ENCODE measurements at places on chromosomes 4 and X.

- peak; percentile 10 for DNase-seq
Measured at GRCh38 chr4:19693936-19694570, 557.7 kb upstream of the SLIT2 start.

- no peak for DNase-seq
Measured at GRCh38 chr4:66294638-66295037, 624.3 kb upstream of the EPHA5 start.

- no peak for DNase-seq
Measured at GRCh38 chr4:74897386-74897785, 35.5 kb upstream of the PARM1 start.

DNA sequence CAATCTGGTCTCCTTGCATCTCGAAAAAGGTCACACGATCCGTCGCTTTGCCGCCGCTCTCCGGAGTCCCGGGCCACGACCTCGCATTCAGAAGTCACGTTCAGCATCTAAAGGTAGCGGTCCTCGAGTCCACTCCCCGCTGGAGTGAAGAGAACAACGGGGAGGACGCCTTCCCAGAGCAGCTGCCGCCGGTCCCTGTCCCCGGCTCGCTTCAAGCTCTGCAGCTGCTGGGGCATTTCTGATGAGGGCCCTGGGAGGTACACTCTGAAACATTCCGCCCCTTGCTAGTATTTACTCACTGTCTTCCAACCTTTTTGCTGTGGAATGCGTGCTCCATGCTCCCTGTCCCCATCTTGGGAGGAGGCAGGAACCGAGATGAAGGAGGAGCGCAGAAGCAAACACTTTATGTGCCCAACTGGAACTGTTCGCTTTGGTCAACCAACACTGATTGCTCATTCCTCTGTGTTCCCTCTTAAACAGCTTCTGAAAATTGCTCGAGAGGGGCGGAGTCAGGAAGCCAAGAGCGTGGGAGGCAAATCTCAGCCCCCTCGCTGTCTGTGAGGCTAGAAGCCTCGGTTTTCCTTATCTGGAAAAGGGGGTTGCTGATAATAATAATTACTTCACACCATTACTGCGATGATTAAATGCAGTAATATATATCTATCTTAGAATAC is 6.4 kb upstream of the VAMP7 start:
- DNase-seq: peak; percentile 5

DNA sequence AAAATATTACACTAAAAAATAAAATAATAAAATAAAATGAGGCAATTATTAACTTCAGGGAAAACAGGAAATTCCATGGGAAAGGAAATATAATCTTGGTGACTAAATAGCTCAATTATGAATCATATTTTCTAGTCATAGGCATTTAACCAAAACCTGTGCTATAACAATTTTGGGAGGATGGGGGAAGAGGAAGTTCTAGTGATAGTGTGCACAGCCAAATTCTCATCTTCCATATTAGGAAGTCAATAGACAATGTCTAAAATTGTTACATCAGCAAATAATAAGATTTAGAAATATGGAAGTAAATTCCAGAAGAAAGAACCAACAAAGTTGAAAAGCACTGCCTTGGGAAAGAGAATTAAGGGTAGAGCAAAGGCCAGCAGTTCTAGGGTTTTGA is 2.8 kb downstream of the AWAT2 start:
- peak; percentile 47 for DNase-seq

GRCh38 chrX:103818842-103819619 is 13.0 kb downstream of the RAB9B start:
- peak; percentile 21 for DNase-seq

DNA sequence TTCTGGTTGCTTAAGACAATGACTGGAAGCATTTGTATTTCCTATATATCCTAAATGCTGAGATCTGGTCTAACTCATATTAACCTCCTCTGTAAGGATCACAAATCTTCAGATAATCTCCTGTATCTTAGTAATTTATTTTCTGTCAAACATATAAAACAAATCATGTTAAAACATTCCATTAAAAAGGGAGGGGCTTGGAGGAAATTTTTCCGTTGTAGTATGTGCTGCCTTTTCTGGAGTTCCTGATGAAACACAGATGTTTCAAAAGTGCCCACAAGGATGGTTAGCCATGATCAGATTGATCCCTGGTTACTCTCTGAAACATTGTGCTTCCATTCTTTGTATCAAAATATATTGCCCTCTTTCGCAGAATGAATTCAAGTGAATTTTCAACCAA is 182.1 kb downstream of the TENM3 start:
- DNase-seq: no peak

DNA sequence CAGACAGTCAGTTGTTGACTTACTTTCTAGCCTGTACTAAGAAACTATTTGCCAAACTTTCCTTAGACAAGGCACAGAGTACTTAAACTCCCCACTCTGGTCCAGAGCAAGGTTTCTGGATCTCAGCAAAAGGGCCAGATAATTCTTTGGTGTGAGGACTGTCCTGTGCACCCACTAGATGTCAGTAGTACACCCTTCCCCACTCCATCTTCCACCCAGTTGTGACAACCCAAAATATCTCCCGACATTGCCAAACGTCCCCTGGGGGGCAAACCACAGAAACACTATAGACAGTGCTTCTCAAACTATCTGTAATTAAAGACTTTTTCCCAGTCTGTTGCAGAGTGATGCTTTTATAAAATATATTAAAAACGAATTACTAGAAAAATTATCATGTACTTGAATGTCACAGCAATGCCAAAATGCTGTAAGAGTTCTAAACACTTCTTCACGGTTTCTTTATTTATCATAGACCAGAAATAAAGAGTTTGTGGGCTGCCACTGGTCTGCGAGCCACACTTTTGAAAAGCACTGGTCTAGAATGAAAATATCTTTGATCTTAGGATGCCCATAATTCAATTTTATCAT is 203.5 kb downstream of the PRDM5 start:
- DNase-seq: peak; percentile 67

- DNase-seq: peak; percentile 29
Measured at GRCh38 chr4:99408346-99408745, 26.8 kb downstream of the ADH7 start.
